AG10803 (cell line): ENCODE measurements at places on chromosomes 3 and 15.

- no peak for DNase-seq
These were observed 120.3 kb upstream of the SLC6A11 start for GRCh38 chr3:10695595-10696285.

DNA sequence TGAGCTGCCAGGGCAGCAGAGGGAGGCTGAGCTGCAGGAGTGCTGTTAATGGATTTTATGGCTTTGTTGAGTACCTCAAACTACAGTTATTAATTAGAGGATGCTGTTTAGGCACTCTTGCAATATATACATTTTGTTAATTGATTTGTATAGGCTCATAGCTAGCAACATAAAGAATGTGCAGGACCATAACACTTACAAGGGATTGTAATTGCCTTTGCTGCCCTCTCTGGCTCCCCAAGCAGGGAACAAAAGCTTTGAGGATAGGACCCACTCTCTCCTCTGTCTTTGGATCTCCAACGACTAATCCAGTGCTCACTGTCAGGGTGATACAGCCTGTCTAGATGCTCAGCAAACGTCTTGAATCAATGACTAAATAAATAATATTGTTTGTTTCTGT is 1.2 kb upstream of the CLSTN2 start:
- DNase-seq, result no peak

DNA sequence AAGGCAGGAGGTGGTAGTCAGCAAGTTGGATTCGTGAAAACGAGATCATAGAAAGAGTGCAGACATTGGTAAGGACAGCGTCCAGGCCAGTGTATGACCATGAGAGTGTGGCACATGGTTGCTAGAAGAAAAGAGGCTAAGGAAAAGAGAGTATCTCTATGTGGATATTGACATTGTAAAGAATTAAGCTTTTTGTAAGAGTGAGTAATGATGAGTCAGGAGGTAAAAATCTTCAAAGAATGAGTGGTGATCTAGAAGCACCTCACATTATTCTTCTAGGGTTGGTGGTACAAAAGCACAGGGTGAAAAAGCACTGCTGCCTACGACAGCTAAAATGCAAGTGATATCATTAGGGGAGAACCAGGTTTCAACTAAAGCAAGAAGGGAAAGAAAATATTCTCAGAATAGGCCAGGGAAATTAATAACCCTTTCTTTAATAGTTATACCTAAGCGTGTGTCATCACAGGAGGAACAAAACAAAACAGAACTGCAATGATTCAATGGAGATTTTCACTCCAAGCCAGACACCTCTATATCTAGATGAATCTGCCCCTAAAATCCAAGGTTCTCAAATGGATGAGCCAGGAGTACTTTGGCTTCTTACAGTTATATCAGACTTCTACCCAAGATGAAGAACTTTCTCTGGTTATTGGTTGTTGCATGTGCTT is 884.7 kb downstream of the NAALADL2 start:
- DNase-seq, result peak; percentile 39

- DNase-seq, result no peak
These were observed 42.0 kb upstream of the IMPG2 start for GRCh38 chr3:101362406-101362805.

DNA sequence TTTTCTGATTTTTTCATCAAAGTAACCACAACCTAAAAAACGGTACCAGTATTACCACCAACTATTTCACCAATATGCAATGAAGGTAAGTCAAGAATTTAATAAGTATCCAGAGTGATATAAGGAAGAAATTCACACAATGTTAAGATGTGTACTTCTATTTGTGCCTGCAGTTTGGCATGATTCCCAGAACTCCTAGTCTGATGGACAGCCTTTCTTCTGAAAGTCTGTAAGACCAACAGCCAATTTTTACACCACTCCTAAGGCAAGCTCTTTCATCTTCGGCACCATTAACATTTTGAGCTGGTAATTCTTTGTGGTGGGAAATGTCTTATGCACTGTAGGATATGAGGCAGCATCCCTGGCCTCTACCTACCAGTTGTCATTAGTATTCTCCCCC is 108.3 kb downstream of the VPS13C start:
- DNase-seq, result peak; percentile 2

DNA sequence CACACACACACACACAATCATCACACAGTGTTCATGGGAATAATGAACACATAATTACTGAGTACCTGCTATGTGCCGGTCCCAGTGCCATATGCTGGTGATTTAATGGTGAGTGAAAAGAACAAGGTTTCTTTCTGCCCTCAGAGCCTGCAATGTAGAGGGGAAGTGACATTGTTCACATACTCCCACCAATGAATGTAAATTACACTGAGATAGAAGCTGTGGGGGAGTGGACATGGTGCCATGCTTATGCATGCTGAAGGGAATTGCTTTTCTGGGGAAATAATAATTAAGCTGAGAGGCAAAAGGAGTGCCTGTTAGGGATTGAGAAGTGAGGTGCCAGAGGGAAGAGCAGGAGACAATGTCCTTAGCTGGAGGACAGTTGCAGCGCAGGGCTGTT is 175.1 kb downstream of the MFSD1 start:
- DNase-seq, result no peak

- DNase-seq, result peak; percentile 36
These were observed 127.5 kb upstream of the TOPAZ1 start for GRCh38 chr3:44114142-44114541.

- no peak for DNase-seq
These were observed 149.3 kb downstream of the CACNA1D start for GRCh38 chr3:53643757-53644156.

DNA sequence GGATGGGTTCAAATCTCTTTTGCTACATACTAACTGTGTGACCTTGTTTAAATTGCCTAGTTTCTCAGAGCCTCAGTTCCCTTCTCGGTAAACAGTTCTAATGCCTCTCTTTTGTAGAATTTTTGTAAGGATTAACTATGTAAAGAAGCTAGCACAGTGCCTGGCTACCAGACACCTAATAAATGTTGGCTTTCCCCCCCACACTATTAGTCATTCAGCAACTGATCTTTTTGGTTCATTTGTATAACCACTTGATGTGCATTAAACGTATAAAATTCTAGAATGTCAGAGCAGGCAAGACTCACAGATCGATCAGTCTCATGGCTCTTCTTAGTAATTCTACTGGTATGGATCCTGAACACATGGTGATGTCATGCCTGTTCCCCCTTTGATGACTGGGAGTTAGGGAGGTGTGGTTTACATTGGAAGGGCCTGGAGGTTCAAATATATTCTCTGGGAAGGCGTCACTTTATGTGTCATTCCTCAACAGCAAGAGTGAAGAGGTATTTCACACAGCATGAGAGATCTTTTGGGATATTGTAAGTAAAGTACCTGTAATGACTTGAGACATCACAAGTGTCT is 6.5 kb downstream of the TAGLN3 start:
- DNase-seq, result no peak

DNA sequence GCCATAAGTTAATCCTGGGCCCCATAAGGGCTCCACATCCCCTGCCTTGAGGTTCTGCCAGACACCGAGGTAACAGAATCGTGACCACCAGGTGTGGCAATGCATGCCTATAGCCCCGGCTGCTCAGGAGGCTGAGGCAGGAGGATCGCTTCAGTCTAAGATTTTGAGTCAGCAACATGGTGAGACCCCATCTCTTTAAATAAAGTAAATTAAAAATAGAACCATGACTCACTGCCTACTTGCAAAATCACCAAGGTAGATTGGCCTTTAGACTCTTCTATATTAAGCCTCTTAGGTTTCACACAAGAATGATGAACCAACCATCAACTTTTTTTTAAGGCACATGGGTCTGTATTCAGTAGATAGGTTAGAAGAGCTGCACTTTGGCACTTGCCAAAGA is 9.7 kb downstream of the WDR5B start:
- DNase-seq, result no peak

GRCh38 chr15:40258544-40258943 is 19.7 kb downstream of the PAK6 start:
- DNase-seq, result no peak

- DNase-seq, result no peak
These were observed 25.1 kb downstream of the CD276 start for GRCh38 chr15:73709241-73709640.
